ENCODE measurements at places on chromosomes 3 and 15.

DNA sequence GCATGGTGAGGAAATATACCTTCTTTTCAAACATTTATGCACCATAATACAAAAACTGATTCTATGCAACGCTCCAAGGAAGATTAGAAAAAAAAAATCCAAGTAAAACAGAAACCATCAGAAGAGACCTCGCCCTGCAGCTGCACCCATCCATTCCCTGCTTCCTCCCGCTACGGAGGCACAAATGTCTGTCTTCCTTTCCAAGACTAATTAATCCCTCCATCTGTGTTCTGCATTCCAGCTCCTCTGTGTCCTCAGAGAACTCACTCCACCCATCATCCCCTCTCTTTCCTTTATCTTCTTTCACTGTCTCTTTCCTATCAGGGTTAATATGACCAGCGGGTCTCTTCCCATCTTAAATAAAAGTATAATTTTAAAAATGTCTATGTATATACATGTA is 196.1 kb downstream of the ADAMTSL3 start:
- peak; percentile 36 for DNase-seq

DNA sequence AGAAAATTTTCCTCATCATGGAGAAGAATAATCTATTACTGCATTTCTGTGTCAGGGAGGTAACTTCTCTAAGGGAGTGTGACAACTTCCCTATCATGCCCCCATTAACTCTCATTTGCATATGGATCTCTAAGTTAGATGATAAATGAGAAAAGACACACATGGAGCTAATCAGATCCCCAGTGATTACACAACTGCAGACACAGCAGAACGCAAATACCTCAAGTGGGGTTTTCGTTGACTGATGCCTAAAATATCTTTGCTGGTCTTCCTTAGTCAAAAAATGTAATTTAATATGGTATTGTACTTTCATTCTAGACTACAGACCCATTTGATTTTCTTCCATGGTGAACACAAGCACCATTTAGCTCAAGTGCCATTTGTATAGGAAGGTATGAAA is 630.5 kb downstream of the TBL1XR1 start:
- DNase-seq, result no peak

- no peak for DNase-seq
Observed at GRCh38 chr15:75655931-75656330, 8.2 kb downstream of the SNX33 start.

GRCh38 chr3:28019740-28020139 is 221.7 kb upstream of the CMC1 start:
- no peak for DNase-seq

DNA sequence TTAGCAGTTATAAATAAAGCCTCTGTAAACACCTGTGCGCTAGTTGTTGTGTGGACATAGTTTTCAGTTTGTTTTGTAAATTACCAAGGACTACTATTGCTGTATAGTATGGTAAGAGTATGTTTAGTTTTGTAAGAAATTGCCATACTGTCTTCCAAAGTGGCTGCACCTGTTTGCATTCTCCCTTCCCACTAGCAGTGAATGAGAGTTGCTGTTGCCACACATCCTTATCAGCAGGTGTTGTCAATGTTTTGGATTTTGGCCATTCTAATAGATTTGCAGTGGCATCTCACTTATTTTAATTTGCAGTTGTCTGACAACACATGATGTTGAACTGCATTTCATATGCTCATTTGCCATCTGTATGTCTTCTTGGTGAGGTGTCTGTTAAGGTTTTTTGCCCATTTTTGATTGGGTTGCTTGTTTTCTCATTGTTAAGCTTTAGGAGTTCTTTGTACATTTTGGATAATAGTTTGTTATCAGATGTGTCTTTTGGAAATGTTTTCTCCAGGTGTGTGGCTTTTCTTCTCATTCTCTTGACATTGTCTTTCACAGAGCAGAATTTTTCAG is 14.9 kb downstream of the TCAIM start:
- no peak for DNase-seq

DNA sequence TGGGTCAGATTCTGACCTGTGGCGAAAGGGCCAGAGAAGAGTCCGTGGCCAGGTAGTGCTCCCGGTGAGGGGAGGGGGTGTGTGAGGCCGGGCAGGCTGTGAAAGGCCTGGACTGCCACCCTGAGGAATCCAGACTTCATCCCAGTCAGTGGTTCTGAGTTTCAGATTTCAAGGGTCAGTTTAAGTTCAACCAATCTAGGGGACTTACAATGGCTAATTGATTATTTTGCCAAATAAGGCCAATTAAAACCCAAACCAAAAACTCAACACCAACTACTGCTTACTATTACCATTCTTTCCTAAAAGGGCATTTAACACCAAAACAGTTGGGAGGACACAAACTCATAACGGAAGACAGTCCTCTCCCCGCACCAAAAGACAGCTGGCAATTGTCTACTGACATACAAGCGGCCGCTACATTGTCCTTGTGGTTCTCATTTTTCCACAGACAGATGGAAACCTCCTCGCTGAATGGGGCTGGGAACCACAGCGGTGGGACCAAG is 30.5 kb downstream of the TMEM44 start:
- no peak for DNase-seq

DNA sequence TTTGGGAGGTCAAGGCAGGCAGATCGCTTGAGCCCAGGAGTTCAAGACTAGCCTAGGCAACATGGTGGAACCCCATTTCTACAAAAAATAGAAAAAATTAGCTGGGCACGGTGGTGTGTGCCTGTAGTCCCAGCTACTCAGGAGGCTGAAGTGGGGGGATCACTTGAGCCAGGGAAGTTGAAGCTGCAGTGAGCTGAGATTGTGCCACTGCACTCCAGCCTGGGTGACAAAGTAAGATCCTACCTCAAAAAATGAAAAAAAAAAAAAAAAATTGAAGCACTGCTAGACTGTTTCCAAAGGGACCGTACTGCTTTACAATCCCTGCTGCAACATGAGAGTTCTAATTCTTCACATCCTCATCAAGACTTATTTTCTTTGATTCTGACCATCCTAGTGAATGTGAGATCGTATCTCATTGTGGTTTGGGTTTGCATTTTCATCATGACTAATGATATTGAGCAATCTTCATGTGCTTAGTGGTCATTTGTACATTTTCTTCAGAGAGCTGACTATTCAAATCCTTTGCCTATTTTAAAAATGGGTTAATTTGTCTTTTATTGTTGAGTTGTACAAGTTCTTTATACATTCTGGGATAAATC is 10.8 kb downstream of the CMTM8 start:
- peak; percentile 42 for DNase-seq

GRCh38 chr3:188244395-188244861 is 90.5 kb downstream of the LPP start:
- DNase-seq, result peak; percentile 33

- no peak for DNase-seq
Observed at GRCh38 chr15:32861761-32862160, 144.0 kb downstream of the GREM1 start.

GRCh38 chr3:8443829-8444791 is 57.5 kb upstream of the LMCD1 start:
- peak; percentile 93 for DNase-seq

DNA sequence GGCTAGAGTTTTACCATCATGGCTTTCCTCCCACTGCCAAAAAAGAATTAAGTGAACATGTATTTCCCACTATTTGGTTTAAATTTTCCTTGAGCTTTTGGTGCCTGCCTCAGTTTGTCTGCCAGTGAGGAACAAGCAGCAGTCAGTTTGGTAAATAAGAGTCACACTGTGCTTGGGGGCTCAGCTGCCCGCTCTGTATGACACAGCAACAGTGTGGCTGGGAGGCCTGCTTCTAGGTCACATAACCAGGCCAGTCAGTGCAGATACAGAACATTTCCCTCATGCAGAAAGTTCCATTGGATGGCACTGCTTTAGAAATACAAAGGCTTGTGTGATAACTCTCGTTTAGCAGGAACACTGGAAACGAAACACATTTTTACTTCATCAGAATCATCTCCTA is 25.7 kb downstream of the FYCO1 start:
- DNase-seq, result no peak

DNA sequence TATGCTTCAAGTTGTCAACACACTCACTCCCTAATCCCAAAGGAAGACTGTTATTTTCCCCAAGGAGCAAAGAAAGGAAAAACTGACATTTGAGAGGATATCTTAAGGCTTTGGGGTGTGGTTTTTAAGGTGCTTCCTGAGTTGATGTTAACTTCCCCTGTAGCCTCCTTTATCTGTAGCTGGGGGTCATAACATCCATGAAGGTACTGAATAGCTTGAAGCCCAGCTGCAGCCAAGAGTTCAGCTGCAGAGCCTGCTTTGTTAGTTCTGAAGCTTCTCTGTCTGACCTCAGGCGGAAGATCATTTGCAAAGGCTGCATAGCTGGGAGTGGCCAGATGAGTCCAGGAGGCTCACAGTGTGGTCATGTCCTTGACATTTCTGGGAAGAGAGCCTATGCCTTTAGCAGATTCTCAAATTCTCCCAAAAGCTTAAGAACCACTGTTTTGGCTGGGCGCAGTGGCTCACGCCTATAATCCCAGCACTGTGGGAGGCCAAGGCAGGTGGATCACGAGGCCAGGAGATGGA is 165.4 kb downstream of the SV2B start:
- no peak for DNase-seq
